ENCODE measurements at places on chromosomes 12 and 14.

DNA sequence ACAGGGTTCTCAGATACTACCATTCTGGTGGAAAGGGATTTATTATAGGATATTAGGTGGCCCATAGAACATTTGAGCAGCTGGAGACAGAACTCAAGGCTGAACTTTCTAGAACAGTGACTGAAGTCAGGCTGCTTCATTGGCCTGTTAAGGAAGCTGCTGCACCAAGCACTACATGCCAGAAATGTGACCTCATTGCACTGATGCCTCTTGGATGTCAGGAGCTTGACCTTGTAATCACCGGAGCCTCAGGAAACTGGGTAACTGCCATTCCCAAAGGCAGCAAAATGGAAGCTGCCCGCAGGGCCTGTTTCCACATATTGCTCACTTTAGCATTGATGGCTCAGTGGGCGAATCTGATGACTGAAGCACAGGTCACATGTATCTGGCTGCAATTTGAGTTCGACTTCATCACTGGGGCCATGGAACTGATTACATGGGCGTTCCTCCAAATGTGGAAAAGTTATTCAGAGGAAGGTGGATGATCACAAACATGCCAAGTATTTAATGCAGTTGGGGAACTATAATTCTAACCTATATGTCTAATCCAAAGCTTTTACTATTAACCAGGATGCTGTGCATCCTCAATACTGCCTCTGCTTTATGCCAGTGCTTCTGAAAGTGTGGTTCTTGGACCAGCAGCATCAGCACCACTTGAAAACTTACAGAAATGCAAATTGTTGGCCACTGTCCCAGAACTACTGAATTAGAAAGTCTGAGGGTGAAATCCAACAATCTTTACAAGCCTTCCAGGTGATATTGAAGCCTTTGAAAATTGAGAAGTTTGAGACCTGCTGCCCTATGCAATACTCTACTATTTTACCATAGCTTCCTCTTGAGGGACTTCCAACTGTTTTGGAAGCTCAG lies 337.2 kb upstream of the NAV3 start:
- no peak for DNase-seq

GRCh38 chr12:96986883-96987523 lies 79.9 kb downstream of the NEDD1 start:
- DNase-seq = no peak

DNA sequence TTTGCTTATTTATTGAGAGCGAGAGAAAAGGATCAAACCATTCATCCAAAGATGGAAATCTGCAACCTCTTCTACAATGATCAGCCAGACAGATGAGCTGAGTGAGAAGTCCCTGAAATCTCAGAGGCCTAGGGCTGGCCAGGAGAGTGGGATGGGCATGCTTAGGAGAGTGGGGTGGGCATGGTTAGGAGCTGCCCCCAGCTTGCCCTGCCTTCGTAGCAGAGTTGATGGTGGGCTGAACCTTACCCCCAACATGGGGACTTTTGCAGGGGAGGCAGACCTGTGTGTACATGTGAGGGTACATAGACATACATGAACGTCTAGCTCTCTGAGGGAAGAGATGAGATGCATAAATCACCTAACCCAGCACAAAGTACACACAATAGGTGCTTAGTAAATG lies 95.7 kb upstream of the ESRRB start:
- no peak for DNase-seq

GRCh38 chr14:106843951-106844483 lies 1317.6 kb downstream of the TMEM121 start:
- no peak for DNase-seq

GRCh38 chr14:105366386-105367074 lies 31.8 kb upstream of the TEX22 start:
- DNase-seq = no peak

GRCh38 chr12:75116646-75117198 lies 92.9 kb downstream of the KCNC2 start:
- DNase-seq = no peak

- no peak for DNase-seq
These were observed 43.1 kb upstream of the LTA4H start for GRCh38 chr12:96078231-96079135.

DNA sequence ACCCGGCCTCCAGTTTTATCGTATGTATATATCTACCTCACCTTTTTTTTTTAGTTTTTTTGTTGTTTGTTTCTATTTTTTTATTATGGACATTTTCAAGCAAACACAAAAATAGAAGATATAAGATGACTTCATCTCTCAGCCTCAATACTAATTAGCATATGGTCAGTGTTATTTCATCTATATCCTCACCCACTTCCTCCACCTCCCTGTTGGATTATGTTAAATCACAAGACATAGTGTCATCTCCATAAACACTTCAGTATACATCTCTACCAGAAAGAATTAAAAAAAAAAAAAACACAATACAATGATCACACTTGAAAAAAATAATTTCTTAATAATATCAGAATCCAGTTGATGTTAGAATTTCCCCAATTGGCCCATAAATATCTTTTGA lies 34.9 kb downstream of the RAB35 start:
- DNase-seq = no peak

DNA sequence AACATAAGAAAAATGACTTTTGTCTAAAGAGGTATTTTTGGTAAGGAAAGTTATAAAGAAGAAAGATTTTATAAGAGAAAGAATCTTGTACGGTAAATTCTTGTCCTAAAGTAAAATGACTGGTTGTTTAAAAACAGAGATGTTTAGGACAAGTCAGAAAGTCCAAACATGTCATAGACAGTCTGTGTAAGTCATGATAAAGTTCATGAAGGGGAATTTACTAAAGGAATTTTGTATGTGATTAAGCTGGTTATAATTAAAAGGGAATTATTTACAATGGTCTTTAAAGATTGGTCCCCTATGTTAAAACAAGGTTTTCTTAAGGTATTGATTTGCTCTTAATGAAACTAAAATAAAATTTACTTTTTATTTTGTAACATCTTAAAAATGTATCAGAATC lies 269.4 kb upstream of the CCDC196 start:
- no peak for DNase-seq

DNA sequence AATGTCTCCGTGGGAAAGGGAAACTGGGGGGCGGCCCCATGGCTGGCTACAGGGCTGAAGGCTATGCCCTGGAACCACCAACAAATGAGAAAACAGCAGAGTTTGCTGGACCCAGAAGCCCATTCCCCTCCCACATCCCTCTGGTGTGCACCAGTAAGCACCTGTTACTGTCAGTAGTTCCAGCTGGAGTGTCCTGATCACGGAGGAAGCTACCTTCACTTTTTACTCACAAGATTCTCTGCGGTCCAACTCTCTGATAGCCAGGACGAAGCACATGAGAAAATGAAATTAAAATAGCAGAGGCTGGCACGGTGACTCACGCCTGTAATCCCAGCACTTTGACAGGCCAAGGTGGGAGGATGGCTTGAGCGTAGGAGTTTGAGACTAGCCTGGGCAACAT lies 22.7 kb upstream of the MEG3 start:
- no peak for DNase-seq

DNA sequence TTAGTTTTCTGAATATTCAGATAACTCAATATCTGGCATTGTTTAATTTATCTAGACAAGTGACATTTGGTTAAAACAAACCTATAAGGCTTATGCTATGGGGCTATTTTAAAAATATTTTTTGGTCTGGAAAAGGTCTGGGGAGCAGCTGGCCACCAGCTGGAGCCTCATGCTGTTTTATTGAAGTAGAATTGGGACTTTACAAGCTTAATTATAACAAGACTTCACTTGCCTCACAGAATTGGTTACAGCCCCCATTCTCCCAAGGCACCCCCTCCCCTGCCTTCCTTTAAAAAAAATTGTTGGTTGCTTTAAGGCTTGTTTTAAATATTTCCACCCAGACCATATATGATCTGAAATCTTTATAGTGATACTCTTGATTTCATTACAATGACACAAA lies 453.9 kb downstream of the ADAMTS20 start:
- no peak for DNase-seq

- no peak for DNase-seq
These were observed 274.5 kb downstream of the MED13L start for GRCh38 chr12:116002890-116003536.

DNA sequence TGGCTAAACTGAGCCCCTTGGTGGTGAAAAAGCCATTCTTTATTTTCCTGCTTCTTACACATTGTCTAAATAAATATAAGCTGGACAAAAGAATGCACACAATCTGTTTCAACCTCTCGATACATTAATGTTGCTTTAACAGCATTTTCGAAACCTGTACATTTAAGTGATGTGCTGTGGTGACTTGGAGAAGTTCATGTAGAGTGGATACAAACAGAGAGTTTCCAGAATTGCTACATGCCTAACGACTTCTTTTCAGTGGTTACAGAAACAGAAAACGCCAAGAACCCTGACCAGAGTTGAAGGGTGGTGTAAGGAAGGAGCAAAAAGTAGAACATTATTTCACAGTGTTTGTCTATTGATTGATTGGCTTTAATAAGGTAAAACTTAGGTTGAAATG lies 500.9 kb downstream of the SLC16A7 start:
- no peak for DNase-seq

- DNase-seq = no peak
These were observed 83.9 kb downstream of the STXBP6 start for GRCh38 chr14:24965934-24966578.

GRCh38 chr12:29102741-29103140 lies 46.3 kb upstream of the FAR2 start:
- DNase-seq = no peak

DNA sequence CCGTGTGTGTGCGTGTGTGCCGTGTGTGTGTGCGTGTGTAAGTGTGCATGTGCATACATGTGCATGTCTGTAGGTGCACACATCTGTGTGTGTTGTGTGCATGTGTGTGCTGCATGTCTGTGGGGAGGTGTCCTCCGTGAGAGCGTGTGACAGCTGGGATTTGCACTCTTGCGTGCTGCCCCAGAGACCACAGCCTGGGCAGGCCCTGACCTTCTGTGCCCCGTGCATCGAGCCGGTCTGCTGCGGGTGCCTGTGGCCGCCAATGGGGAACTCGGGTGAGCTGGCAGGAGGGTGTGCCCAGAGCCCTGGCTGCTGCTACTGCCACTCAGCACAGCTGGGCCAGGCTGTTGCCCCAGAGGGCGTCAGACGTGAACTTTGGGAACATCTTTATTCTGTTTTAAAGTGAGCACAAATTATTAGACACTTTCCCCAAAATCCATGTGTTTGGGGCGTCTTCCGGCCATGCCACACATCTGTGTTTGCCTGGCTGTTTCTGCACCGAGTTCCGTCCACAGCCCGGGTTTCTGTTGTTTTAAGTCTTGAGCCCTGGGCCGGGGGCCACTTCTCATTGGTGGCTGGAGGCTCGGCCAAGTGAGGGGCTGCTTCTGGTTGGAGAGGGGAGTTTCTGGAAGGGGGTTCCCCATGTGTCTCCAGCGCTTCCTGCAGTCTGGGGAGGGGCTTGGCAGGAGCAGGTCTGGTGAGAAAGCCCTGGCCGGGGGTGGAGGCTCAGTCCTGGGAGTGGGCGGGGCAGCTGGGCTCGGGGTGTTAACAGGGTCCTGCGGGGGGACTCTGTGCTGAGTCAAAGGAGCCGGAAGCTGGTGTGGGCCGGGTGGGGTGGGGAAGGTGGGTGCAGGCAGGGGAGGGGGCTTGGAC lies 7.6 kb downstream of the CEP170B start:
- DNase-seq = no peak

- DNase-seq = no peak
These were observed 53.9 kb upstream of the PTGR2 start for GRCh38 chr14:73797543-73798265.

GRCh38 chr12:40615590-40615989 lies 76.6 kb upstream of the CNTN1 start:
- DNase-seq = no peak

DNA sequence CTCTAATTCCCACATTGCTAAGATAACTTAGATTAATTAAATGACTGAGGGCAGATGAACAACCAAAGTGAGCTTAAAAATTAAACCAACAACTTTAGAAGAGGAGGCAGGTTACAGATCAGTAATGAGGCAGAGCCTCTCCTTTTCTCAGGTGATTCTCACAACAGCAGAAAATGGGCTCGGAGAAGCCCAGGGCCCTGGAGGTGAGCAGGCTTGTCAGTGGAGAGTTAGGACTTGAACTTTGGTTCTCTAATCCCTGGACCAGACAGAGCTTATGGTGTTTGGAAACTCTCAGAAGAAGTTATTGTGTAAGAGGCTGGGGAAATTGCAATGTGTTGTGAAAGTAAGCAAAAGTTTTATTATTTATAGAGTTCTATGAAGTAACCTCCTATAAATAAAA lies 2.8 kb downstream of the TRHDE start:
- DNase-seq = no peak

- DNase-seq = peak; percentile 30
These were observed 50.7 kb downstream of the DIP2B start for GRCh38 chr12:50555471-50555885.

DNA sequence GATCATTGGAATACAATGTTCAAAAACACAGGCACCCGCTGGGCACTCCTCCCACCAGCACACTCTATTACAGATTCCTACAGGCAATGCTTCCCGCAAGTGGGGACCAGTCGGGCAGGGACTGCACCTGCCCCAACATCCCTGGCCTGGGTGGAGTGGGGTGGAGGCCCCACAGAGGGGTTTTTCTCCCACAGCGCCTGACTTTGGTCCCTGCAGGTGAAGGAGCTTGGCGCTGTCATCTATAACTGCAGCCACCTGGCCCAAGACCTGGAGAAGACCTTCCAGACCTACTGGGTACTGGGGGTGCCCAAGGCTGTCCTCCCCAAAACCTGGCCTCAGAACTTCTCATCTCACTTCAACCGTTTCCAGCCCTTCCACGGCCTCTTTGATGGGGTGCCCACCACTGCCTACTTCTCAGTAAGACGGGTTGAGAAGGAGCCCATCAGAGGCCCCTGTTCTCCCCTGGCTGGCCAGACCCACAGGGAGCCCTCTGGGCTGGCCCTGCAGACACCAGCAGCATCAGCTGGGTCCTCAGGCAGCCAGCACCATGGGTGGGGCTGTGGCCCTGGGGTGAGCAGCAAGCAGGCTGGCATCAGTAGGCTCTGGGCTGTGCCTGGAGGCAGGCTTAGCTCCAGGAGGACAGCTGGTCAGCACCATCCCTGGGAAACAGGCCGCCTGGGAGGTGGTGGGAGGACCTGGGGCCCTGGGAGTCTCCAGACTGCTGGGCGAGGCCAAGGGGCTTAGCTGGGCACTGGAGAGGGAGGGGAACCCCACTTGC lies 6.0 kb downstream of the PLD4 start:
- DNase-seq = no peak

- DNase-seq = no peak
These were observed 977 bp upstream of the TMEM120B start for GRCh38 chr12:121711361-121712189.

DNA sequence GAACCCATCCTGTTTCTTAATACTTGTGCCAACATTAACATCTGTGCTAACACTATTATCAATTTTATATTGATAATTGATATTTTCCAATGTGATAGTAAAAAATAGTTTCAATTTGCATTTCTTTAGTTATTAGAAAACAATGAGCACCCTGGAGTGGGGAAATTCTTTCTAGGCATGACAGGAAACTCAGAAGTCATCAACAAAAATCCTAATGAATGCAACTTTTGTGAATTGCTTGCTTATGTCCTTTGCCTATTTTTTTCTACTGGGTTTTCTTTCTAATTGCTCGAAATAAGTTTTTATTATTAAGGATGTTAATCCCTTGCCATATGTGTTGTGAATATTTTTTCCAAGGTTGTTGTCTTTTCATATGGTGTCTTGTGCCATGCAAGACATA lies 18.1 kb upstream of the WDR20 start:
- no peak for DNase-seq
